ENCODE measurements at places on chromosomes 2 and 18.

GRCh38 chr2:228762565-228762964, 508.5 kb downstream of the PID1 start:
- no peak for DNase-seq
- H3K27me3 ChIP-seq, result no peaks in the 10 kb centered on the region
- no peak overlapping the region for H3K4me3 ChIP-seq

- no peak overlapping the region for H3K4me3 ChIP-seq
- no peaks in the 10 kb centered on the region for H3K4me1 ChIP-seq
- DNase-seq, result no peak
- H3K36me3 ChIP-seq, result no peaks in the 10 kb centered on the region
- no peaks in the 10 kb centered on the region for H3K27me3 ChIP-seq
These were observed 79.2 kb downstream of the THSD7B start for GRCh38 chr2:136844546-136844945.

GRCh38 chr2:232689152-232689910, 7.8 kb upstream of the GIGYF2 start:
- H3K36me3 ChIP-seq, result no peaks in the 10 kb centered on the region
- H3K27me3 ChIP-seq, result no peaks in the 10 kb centered on the region
- no peaks in the 10 kb centered on the region for H3K4me1 ChIP-seq
- no peak overlapping the region for H3K27ac ChIP-seq

DNA sequence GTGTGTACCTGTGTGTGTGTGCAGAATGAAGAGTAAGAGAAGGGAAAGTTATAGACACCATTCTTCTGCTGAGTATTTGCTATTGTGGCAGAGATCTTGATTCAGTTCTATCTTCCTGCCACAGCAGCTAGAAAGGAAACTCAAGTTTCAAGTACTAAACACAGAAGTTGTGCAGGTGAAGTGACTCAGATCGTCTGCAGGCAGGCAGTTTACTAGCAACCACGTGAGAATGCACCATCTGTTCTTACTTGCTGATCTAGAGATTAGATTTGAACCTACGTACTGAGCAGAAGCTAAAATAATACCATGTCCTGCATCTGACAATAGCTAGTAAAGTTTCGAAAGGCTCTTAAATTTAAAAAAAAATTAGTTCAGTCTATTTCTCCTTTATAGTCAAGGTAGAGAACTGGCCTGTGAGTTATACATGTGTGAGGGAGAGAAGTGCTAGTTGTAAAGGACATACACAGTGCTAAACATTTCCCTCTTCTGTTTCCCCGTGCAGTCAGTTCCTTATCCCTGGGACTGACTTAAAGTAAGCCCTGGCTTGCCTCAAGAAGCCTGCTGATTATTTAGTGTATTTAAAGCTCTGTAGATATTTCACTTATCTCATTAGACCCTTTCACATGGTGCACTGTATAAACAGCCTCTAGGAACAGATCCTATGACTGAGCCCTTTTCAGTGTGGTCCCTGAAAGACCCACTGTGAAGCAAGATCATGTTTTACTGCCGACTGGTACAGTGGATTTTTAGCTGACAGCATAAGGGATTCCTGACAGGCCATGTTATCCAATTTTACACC, 45.0 kb downstream of the SLC38A11 start:
- no peak overlapping the region for H3K4me3 ChIP-seq
- peaks cover 23% of the 10 kb centered on the region for H3K4me1 ChIP-seq
- no peak for DNase-seq
- no peaks in the 10 kb centered on the region for H3K36me3 ChIP-seq
- no peaks in the 10 kb centered on the region for H3K27me3 ChIP-seq

DNA sequence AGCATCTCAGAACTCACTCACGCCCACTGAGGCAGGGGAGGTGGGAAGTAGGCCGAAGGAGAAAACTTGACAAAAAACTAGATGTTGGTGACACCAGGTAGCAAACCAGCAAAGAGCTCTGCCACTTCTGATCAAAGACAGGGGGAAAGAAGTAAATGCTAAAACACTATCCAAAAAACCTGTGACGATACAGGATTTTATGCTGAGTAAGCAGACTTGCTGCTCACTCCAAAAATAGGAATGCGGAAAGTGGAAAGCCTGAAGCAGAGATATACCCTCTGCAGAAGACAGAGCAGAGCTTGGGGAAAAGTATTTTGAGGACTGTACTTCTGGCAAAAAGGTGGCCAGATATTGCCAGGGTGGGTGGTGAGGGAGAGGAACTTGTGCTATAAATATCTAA, 73.3 kb upstream of the YPEL5 start:
- no peaks in the 10 kb centered on the region for H3K36me3 ChIP-seq
- H3K4me3 ChIP-seq, result no peak overlapping the region
- no peak overlapping the region for H3K27ac ChIP-seq
- no peaks in the 10 kb centered on the region for H3K4me1 ChIP-seq
- H3K27me3 ChIP-seq, result peaks cover 41% of the 10 kb centered on the region

DNA sequence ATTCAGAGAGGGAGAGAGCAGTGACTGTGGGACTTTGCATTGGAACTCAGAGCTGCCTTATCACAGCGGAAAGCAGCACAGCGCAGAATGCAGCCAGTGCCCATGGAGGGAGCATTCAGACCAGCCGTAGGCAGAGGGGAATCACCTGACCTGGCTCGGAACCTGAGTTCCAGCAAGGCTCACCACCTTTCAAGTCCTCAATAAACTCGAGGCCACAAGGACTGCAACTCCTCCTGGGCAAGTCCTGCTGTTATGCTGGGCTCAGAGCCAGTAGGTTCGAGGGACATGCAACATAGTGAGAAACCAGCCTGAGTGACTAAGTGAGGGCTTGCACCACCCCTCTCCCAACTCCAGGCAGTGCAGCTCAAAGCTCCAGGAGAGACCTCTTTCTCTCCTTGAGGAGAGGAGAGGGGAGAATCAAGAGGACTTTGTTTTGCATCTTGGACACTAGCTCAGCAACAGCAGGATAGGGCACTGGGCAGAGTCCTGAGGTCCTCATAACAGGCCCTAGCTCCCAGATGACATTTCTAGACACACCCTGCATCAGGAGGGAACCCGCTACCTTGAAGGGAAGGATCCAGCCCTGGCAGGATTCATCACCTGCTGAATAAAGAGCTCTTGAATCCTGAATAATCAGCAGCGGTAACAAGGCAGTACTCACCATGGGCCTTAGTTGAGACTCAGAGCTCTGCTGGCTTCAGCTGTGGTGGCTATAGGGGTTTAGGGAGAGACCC, 136.8 kb upstream of the OTOS start:
- H3K36me3 ChIP-seq, result no peaks in the 10 kb centered on the region
- H3K27me3 ChIP-seq, result peaks cover 11% of the 10 kb centered on the region
- no peak overlapping the region for H3K4me3 ChIP-seq
- no peak overlapping the region for H3K27ac ChIP-seq
- no peaks in the 10 kb centered on the region for H3K4me1 ChIP-seq

DNA sequence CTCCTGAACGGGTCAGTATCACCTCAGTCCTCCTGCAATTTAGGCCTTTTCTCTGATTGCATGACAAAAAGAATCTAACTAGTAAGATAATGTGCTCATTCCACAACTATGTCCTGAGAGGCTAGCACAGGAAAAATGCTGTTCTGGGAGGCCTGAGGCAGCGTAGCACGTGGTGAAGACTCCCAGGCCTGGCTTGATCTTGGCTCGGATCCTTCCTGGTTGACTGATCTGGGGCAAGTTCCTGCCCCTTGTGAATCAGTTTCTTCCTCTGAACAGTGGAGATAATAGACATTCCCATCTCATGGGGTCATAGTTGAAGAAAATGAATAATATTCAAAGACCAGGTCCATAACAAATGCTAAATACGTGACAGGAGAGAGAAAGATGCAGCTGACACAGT, 12.3 kb downstream of the FBLN7 start:
- no peak overlapping the region for H3K4me3 ChIP-seq
- H3K36me3 ChIP-seq, result no peaks in the 10 kb centered on the region
- peaks cover 11% of the 10 kb centered on the region for H3K4me1 ChIP-seq
- H3K27ac ChIP-seq, result peak overlapping the region; percentile 26
- H3K27me3 ChIP-seq, result no peaks in the 10 kb centered on the region

GRCh38 chr18:69841117-69841516, 106.6 kb downstream of the CD226 start:
- no peaks in the 10 kb centered on the region for H3K4me1 ChIP-seq
- no peaks in the 10 kb centered on the region for H3K27me3 ChIP-seq

DNA sequence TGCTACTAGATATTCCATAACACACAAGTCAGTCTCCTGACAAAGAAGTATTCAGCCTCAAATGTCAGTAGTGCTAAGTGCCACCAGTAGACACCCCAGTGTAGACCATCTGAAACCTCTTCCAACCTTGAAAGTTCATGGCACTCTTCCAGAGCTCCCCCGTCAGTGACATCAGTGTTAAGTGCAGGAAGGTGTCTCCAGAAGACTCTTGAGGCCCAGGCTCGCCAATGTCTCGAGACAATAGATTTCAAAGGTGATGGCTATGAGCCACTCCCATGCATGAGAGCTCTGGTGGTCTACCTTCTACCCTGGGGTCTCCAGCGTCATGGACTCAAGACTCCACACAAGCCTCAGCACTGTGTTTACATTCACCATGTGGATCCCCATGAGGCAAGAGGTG, 183.8 kb downstream of the SMAD2 start:
- peaks cover 6% of the 10 kb centered on the region for H3K4me1 ChIP-seq
- peaks cover 14% of the 10 kb centered on the region for H3K27me3 ChIP-seq
- no peak for DNase-seq
- H3K4me3 ChIP-seq, result no peak overlapping the region

- no peaks in the 10 kb centered on the region for H3K27me3 ChIP-seq
- no peak overlapping the region for H3K4me3 ChIP-seq
- no peak for DNase-seq
- no peaks in the 10 kb centered on the region for H3K36me3 ChIP-seq
- no peak overlapping the region for H3K27ac ChIP-seq
- peaks cover 12% of the 10 kb centered on the region for H3K4me1 ChIP-seq
These were observed 41.6 kb downstream of the NIFK start for GRCh38 chr2:121695171-121695451.

DNA sequence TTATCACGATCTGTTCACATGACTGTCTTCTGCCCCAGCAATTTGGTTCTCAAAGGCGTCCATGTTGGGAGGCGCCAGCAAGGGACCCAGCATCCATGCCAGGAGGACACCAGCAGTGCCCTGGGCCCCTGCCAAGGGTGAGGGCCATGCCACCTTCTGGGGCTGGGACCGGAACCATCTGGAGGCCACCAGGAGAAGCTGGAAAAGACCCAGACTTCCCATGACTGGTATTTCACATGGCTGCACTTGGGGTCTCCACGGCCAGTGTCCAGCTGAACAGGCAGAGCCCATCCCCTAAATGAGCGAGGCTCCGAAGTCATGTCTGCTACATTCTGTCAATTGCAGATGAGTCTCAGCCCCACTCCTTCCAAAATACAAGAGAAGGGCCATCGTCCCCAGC, 306.8 kb upstream of the HS6ST1 start:
- H3K27ac ChIP-seq, result no peak overlapping the region
- H3K4me1 ChIP-seq, result peaks cover 6% of the 10 kb centered on the region
- DNase-seq, result peak; percentile 28
- no peaks in the 10 kb centered on the region for H3K27me3 ChIP-seq
- H3K36me3 ChIP-seq, result no peaks in the 10 kb centered on the region

- DNase-seq, result no peak
- H3K4me3 ChIP-seq, result no peak overlapping the region
- no peaks in the 10 kb centered on the region for H3K36me3 ChIP-seq
- H3K27me3 ChIP-seq, result peaks cover 2% of the 10 kb centered on the region
- H3K27ac ChIP-seq, result no peak overlapping the region
- peaks cover 36% of the 10 kb centered on the region for H3K4me1 ChIP-seq
These were observed 33.6 kb upstream of the ZBTB7C start for GRCh38 chr18:48442761-48443160.

DNA sequence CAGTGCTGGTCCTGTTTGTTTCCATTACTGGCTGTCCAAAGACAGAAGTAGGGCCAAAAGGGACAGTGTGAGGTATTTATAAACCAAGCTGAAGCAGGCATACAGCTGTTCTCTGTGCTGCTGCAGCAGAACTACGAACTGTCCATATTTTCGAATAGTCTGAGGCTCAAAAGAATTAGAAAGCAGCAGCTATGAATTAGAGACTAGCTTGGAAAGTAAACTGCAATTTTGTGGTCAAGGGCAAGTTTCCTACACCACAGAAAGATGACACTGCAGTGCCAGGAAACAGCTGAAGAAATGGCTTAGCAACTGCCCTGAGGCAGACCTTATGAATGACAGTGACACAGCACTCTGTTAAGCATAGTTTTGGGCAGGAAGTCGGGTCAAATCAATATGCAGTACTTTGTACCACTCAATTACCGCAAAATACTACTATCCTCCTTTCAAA, 125.3 kb downstream of the TMEM131 start:
- peaks cover 32% of the 10 kb centered on the region for H3K4me1 ChIP-seq
- H3K27me3 ChIP-seq, result no peaks in the 10 kb centered on the region

- no peak for DNase-seq
- no peaks in the 10 kb centered on the region for H3K27me3 ChIP-seq
- no peak overlapping the region for H3K4me3 ChIP-seq
- H3K4me1 ChIP-seq, result no peaks in the 10 kb centered on the region
- H3K27ac ChIP-seq, result no peak overlapping the region
- no peaks in the 10 kb centered on the region for H3K36me3 ChIP-seq
These were observed 302.2 kb upstream of the DDX18 start for GRCh38 chr2:117512307-117512706.

DNA sequence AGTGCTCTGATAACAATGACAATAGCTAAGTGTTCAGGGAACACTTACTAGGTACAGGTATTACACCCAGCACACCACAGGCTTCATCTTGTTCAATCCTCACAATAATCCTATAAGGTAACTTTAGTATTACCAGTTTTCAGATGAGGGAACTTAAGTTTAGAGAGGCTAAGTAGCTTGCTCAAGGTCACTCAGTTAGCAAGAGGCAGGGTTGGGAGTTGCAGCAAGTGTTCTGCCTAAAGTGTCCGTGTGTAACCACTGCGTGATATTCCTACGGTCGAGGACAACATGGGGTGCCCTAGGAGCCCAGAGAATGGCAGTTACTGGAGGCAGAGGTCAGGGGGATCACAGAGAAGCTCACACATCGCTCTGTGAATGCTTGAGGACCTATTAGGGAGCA, 30.2 kb upstream of the EGR4 start:
- no peak overlapping the region for H3K27ac ChIP-seq
- no peak for DNase-seq
- H3K36me3 ChIP-seq, result no peaks in the 10 kb centered on the region

- peak overlapping the region; percentile 68 for H3K4me3 ChIP-seq
- H3K36me3 ChIP-seq, result peaks cover 32% of the 10 kb centered on the region
- peaks cover 19% of the 10 kb centered on the region for H3K4me1 ChIP-seq
- H3K27me3 ChIP-seq, result no peaks in the 10 kb centered on the region
- no peak for DNase-seq
These were observed 503 bp downstream of the GTF3C3 start for GRCh38 chr2:196798980-196799379.

- no peaks in the 10 kb centered on the region for H3K4me1 ChIP-seq
- no peaks in the 10 kb centered on the region for H3K27me3 ChIP-seq
- no peak overlapping the region for H3K27ac ChIP-seq
- no peak overlapping the region for H3K4me3 ChIP-seq
- DNase-seq, result no peak
These were observed 217.2 kb downstream of the TMEM163 start for GRCh38 chr2:134501476-134502091.

Measured in suprapubic skin (tissue), 4 donors.